ENCODE measurements at places on chromosomes 7 and 10.

- DNase-seq, result peak; percentile 44
Observed at GRCh38 chr7:150735596-150736358, 1.4 kb upstream of the GIMAP5 start.

GRCh38 chr7:79332091-79332490 is 121.4 kb downstream of the MAGI2 start:
- DNase-seq, result no peak

DNA sequence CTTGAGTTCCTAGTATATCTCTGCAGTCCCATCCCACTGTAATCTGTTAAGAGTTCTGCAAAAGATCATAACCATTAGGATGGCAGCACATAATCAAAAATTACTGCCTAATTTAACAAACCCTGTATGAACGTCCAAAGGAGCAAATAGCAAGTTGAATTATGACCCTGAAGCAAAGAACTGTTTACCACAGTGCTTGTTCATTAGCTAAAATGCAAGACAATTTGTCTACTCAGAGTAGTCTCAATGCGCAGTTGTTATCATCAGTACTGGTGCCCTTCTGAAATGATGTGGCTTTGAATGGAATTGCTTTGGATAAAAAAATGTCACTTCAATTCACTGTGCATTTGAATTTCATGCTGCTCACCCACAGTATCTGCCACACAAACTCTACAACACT is 817.0 kb downstream of the SORCS1 start:
- DNase-seq, result no peak

- DNase-seq, result peak; percentile 67
Observed at GRCh38 chr10:69800109-69800508, 1.6 kb upstream of the COL13A1 start.

DNA sequence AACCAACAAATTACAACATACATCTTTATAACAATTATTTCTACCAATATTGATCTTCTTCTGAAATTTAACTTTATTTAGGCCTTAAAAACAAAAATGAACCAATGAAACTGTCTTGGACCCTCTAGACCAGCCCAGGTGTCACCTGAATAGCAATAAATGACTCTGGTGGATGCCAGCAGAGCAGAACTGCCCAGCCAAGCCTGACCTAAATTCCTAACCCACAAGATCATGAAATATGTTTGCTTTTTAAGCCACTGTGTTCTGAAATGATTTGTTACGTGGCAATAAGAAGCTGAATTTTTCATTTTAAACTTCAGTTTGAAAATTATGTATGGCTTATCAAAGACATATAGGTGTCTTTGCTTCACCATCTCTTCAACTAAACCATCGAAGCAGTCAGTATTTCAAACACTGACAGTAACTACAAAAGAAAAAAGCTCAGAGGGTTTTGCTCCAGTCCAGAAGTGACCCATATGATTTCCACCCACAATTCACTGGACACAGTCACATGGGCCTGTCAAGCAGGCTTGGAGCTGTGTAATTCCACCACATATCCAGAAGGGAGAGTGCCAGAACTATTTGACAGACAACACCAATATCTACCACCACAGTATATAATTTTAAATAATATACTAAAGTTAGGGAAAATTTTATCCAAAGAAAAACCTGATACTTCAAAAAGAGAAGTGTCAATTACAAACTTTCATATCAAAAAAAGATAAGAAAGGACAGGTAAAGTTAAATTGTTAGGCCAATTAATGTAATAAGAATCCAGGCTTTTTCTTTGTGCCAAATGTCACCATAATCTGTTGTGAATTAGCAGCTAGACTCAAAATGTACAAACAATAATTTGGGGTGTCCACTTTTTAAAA is 94.5 kb downstream of the KMT2C start:
- DNase-seq, result peak; percentile 49

DNA sequence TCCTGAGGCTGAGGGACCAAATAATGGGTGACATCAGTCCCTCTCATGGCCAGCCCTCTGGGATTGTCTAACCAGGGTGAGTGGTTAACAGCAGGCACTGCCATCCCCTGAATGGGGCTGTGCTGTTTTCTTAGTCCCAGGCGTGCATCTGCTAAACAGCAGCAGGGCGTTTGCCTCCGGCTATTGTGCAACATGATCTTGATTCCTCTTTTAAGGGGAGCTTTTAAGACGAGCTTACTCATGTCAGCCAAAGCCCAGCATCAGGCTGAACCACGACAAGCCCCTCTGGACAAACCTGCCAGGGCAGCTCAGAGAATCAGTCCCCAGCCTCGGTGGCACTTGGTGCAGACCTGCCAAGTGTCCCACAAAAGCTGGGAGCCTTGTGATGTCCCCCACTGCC is 16.2 kb upstream of the IGFBP3 start:
- no peak for DNase-seq

DNA sequence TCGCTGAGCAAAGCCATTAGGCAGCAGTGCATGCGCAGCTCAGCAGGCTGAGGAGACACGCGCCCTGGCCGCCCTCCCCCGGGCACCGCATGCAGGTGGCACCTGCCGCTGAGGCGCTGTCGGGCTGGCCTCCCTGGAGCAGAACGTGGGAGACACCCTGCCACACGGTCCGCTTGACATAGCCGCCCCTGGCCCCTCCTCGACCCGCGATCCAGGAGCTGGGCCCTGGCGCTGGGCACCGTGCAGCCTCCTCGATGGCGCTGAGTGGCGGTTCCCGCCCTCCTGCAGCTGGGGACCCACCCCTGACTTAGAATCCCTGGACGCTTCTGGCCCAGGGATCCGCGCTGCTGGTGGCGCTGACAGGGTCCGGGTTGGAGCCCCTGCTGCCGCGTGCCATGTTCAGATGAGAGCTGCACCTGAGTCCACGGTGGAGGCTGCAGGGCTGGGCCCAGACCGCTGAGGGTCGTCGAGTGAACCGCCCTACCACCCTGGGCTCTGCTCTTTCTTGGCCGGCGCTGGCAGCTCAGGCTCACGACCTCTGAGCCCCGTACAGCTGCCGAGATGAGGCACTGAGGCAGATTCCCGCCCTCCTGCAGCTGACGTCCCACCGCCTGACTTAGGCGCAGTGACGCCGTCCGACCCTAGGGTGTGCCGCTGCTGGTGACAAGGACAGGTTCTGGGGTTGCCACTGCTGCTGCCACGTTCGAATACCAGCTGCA is 116.8 kb downstream of the OR13A1 start:
- no peak for DNase-seq

DNA sequence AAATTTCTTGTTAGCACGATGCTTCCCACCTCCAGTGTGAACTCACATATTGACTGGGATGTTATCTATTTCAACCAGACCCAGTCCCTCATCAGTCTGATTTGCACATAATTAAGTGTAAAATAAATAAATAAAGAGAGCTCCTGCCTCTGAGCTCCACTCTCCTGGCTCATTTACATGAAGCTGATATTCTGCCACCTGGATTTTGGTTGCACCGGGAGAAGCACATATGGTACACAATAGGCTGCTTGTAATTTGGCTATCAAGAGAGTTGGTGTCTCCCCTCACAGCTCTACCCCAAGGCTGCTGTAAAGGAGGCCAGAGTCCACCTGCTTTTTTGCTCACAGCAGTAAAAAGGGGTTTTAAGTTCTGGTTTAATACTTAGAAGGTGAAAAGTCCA is 610.5 kb downstream of the KCNMA1 start:
- no peak for DNase-seq

- DNase-seq, result no peak
Observed at GRCh38 chr10:28774051-28774995, 97.0 kb downstream of the BAMBI start.

GRCh38 chr7:43511029-43511428 is 71.9 kb upstream of the STK17A start:
- no peak for DNase-seq

DNA sequence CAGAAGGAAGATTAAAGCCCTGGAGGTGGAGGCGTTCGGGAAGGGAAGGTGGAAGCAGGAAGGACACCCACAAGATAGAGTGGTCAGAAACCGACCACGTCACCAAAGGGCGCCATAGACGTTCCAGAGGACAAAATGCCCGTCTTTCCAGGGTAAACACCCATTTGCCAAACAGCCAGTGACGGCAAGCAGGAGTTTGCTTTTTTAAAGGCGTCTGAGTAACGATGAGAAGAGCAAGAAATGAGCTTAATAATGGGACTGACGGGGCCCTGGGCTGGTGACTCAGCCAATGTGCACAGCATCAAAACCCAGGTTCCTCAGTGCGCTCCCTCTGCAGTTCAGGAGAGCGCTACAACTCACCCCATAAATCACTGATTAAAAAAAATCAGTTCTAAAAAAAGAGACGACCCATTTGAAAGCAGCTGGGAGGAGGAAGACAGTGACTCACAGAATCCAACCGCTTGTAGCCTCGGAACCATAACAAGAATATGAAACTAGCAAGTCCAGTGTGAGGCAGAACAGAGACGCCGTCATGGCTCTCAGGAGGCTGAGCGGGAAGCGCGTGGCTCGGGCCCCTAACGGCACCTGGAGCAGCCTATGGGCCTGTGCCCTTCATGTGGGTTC is 5.9 kb downstream of the DIP2C start:
- no peak for DNase-seq

GRCh38 chr10:44713307-44713706 is 197.8 kb upstream of the TMEM72 start:
- DNase-seq, result no peak

- DNase-seq, result no peak
Observed at GRCh38 chr7:54705436-54705835, 53.6 kb downstream of the SEC61G start.

DNA sequence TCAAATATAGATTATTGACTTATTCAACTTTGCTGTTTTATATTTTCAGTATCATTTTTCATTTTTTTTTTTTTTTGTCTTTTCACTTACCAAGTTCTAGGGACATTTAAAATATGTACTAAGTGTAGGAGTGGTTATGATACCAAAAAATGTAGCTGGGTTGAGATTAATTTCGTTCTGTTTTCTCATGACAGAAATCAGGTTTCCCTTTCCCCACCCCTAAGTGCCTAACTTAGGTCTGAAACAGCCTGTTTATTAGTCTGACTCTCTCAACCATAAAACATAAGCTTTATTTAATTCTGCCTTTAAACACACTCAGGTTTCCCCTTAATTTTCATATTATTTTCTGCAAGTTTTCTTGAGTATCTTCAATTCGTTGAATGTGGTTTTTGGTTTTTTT is 22.1 kb downstream of the TMEM106B start:
- no peak for DNase-seq

- DNase-seq, result no peak
Observed at GRCh38 chr7:91876391-91877133, 3.9 kb downstream of the MTERF1 start.

DNA sequence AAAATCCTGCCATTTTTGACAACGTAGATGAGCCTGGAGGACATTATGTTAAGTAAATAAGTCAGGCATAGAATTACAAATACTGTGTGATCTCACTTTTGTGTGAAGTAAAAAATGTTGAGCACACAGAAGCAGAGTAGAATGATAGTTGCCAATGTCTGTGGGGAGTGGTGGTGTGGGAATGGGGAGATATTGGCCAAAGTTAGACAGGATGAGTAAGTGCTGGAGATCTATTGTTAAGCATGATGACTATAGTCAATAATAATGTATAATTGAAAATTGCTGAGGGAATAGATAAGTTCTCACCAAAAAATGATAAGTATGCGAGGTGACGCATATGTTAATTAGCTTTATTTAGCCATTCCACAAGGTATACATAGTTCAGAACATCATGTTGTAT is 92.0 kb downstream of the GPR85 start:
- no peak for DNase-seq

DNA sequence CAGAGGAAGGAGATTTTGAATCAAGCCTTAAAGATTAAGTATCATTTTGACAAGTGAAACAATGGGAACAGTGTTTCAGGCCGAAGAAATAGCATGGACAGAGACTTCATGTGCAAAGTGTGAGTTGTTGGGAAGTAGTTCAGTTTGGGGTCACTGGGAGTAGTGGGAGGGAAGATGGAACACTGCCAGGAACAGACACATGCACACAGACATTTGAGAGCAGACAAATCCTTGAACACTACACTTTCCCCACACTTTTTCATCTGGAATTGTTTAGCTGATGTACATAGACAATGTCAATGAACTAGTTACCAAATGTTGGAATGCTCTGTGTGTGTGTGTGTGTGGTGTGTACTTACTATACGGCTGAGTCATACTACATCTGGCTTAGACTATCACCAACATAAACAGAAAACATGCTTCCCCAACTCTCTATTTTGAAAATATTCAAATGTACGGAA is 52.4 kb upstream of the LRRC17 start:
- DNase-seq, result no peak

DNA sequence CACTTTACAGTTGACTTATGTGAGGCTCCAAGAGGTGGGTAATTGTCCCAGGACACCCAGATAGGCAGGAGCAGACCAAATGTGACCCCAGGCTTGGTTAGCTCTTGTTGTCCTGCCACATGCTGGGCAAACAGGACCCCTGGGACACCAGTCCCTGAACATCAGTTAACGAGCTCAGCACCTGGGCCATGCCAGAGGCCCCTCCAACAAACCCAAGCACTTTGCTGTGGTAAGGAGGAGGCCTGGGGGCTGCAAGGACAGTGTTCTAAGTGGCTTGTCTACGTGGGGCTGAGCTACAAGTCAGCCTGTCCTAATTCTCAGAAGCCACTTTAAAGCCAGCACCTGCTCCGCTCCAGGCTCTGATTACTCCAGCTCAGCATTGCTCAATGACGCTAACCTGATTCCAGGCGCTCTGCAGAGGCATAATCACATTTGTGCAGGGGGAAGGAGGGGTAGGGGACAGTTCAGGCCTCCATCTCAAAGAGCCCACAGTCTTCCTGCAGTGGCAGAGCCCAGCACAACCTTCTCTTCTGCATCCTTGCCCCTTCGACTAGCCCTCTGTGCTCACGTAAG is 57.2 kb downstream of the DDC start:
- DNase-seq, result no peak

- DNase-seq, result no peak
Observed at GRCh38 chr10:49329146-49329505, 30.2 kb downstream of the C10orf71 start.

GRCh38 chr7:98278408-98278807 is 3.1 kb upstream of the BRI3 start:
- no peak for DNase-seq

DNA sequence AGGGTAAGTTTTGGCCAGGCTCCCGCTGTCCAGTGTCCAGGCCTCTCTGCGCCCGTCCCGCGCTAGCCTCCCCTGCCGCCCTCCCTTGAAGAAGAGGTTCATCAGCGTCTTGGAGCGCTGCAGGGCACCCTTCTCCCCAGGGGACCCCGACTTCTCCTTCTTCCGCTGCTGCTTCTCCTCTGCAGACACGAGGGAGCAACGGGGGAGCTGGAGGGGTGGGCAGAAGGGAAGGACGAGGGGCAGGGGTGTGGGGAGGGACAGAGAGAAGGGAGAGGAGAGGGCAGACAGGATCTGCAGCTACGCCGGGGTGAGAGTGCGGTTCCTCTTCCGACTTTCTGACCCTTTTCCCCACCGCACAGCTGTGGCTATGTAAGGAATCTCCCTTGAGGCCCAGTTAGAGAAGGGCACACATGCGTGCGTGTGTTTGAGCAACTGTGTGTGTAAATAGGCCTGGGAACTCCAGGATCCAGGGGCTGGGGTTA is 12.8 kb downstream of the PDZD7 start:
- peak; percentile 50 for DNase-seq

- DNase-seq, result no peak
Observed at GRCh38 chr7:47782022-47782421, 166.2 kb downstream of the PKD1L1 start.

Data from iPS-NIHi11 (cell line).